T47D (cell line): ENCODE measurements at places on chromosomes 2 and 18.

DNA sequence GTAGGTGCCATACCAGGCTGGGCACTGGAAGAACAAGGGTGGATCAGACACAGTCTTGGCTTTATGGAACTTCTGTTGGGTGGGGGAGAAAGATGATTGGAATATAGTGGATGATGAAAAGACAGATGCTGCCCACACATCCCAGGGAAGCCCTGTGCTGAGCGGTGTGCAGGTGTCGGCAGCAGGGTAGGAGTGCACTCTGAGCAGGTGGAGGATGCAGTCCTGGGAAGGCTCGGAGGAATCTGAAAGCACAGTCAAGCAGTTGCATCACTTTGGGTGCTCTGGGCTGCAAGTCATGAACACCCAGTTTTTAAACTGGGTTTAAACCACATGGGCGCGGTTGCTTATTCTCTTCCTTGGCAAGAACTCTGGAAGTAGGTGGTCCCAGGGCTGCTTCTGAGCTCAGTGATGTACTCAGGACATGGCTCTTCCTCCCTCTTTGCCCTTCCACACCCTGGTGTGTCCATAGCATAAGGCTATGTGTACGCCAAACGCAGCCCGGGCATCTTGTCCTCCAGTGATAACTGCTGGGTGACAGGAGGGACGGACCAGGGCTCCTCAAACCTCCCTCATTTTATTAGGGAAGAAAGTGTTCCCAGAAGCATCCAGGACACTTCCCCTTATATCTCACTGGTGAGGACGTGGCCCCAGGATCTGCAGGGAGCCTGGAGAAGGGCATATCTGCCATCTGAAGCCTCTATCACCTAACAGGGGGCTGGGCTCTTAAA, 84.0 kb downstream of the SH3RF3 start:
- DNase-seq = no peak

DNA sequence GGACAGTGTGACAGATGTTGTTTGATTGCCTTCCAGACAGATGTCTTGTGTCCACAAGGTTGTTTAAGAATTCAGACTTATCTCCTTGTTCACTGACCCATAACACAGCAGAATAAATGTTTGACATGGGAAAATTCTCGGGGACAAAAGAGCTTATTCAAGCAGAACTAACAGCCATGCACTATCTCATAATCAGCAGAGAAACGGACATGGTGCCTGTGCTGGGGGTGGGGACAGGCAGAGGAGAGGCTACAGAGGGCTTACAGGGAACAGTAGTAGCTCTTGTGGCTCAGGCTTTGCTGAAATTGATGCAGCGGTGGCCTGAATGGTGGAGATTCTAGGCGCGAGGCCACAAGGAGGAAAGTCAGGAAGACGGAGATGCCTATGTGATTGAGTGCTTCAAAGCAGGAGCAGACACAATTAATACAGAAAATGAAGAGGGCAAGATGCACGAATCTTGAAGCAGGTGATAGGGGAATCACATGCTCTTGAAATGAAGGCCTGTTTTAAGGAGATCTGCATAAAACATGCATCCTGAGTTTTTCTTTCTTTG, 62.0 kb upstream of the CAB39 start:
- no peak for DNase-seq

GRCh38 chr2:176501617-176502016, 232.4 kb downstream of the MTX2 start:
- no peak for DNase-seq

DNA sequence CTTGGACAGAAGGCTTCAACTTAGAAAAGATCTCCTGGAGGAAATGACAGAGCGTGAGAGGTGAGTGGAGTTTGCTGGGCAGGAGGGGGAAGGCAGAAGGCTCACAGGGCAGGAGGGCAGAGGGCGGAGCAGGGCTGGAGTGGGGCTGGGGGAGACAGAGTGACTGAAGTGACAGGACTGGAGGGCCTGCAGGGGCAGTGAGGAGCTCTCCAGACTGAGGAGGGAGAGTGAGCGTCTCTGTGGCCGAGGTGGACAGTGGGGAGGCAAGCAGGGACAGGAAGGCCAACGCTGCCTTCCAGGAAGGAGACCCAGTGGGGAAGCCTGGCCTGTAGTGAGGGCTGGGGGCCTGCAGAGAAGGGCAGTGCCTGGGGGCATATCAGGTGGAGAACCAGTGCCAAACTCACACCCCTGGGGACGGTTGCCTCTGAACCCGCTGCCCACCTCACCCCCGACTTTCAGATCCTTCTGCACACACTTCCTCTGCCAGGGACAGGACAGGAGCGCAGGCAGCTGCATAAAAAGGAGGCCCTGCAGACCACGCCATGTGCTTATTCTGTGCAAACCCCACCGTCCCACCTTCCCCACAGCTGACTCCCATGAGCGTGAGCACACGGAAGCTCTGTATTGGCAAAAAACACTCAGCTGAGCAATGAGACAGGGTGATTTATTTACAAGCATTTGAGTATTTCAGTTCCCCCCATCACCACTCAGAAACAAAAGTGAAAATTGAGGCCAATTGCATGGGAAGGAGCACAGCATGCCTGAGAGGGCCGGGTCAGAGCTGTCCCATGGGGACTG, 244.3 kb downstream of the FAM210A start:
- DNase-seq = no peak

DNA sequence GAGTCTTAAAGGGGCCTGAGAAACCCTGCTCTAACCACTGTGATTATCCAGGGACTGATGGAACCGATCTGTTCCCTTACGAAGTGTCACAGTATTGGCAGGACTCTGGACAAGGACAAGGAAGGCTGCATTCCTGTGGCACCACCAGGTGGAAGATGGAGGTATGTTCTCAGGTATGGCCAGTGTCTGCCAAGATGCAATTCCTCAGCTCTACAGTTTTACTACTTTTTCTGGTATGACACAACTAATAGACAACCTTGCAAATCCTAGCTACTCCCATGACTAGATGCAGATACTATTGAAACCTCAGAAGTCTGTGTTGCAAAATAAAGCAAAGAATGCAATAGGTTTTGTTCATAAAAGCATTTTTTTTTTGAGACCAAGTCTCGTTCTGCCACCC, 14.6 kb downstream of the RAB31 start:
- peak; percentile 55 for DNase-seq

GRCh38 chr2:20189299-20189931, 35.5 kb downstream of the SDC1 start:
- DNase-seq = no peak

DNA sequence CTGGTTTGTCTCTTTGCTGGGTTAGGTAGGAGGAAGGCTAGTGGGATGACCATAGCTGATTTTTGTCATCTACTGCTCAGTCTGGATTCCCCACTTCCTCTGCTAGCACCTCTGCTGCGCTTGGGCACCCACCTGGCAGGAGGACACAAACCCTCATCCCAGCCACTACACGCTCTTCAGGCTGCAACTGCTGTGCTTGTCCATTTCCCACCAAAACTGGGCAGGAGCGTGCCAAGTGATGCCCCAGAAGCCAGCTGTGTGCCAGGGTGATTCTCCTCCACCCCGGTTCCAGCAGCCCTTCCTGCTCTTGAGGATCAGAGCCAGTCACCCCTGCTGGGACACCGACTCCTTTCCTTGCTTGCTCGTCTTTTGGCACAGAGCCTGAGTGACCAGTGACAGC, 15.7 kb upstream of the PER2 start:
- no peak for DNase-seq

DNA sequence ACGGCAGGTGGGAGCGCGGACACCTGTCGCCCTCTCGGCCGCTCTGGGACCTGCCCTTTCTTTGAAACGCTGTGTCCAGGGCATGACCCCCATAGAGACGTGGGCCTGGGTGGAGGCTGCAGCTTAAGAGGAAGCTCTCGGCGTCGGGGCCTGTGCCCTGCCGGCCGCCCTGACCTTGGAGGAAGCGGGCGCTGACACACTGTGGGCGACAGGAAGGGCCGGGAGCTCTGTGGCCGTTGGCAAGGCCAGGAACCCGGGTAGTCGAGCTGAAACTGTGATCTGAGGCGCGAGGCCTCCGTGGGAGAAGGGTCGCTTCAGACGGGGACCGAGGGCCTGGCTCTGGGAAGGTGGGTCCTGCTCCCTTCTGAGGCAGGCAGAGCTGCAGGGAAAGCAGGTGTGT, 28.2 kb downstream of the KCNG2 start:
- DNase-seq = no peak

GRCh38 chr2:166417669-166418068, 41.9 kb upstream of the SCN9A start:
- DNase-seq = peak; percentile 1

DNA sequence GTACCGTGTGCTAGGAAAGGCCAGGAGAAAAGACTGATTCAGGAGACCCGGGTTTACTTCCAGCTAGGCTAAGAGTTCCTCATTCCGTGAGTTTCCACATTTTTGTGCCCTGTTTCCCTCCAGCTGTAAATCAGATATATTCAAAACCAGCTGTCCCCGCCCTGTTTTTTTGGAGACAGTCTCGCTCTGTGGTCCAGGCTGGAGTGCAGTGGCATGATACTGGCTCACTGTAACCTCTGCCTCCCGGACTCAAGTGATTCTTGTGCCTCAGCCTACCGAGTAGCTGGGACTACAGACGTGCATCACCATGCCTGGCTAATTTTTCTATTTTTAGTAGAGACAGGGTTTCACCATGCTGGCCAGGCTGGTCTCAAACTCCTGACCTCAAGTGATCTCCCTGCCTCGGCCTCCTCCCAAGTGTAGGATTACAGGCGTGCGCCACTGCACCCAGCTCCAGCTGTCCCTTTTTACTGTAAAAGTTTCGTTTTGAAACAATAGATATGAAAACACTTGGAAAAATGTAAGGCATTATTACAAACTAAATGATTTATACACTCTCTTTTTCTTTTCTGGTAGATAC, 112.8 kb upstream of the SEC11C start:
- peak; percentile 54 for DNase-seq

DNA sequence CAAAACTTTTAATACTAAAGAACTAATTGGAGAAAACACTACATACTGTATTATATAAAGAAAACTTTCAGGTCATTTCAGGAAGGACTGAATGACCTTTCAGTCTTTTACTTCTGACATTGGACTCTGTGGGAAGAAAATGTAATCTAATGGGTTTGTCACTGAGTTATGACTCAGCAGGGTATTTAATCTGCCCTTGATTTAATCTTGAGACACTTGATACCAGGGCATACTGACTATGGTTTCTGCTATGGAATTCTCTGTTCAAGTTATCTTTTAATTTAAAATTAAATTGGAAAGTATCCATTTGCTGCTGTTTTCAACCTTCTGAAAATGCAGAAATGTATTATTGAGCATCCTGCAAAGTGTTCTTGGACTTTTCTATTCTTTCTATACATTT, 354.2 kb upstream of the GALNT5 start:
- no peak for DNase-seq

DNA sequence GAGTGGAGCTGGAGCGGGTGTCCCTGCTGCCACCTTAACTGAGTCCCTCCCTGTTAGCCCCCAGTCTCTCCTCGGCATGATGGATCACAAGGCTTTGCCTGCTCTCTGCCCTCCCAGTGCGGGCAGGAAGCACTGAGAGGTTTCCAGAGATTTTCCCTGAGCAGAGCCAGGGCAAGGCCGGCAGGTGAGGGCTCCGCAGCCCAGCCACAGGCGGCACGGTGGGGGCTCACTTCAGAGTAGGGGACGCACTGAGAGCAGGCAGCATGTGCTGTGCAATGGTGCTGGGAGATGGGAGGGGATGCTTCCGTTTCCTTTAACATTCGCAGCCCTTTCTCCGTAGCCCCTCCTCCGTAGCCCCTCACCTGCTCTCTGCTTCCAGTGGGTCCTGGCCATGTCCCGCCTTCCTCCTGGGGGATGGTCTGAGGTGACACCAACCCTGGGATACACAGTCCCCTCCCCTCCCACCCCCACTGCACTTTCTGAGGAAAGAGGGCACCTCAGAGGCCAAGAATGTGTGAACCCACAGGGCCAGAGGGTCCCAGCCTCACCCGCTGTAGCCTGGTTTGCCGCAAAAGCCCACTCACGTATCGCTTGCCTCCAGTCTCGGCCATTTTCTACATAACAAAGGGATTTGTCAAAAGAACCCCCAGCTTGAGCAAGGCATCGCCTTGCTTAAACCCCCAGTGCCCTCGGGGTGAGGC, 10.7 kb downstream of the KCNF1 start:
- DNase-seq = no peak

DNA sequence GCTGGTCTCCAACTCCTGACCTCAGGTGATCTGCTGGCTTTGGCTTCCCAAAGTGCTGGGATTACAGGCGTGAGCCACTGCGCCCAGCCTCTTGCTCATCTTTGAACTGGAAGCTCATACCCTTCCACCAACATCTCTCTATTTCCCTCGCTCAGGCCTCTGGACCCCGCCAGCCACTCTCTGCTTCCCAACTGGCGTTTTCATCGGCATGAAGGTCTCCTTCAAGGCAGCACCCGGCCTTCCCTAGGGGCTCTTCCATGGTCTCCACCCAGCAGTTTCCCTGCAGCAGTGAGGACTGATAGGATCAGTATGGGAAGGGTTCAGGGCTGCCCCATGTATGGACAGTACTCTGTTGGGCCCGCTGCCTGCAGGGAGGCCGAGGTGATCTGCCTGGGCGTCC, 65.8 kb upstream of the HS6ST1 start:
- no peak for DNase-seq

DNA sequence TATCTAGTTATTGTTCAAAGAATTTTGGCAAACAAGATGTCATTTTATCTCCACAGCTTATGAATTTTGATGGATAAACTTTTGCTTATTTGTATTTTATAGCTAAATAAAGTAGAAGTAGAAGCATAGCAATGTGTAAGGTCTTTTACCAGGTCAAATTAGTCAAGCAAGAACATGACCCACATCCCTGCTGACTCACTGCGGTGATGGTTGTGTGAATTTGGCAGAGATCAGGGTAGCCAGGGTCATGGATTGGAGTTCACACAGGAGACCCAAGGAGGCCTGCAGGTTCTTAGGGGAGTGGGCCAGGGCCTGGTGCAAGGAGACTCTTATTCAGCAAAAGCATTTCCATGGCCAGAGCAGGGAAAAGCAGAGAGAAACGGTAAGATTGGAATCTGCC, 18.7 kb downstream of the SP140 start:
- DNase-seq = no peak

DNA sequence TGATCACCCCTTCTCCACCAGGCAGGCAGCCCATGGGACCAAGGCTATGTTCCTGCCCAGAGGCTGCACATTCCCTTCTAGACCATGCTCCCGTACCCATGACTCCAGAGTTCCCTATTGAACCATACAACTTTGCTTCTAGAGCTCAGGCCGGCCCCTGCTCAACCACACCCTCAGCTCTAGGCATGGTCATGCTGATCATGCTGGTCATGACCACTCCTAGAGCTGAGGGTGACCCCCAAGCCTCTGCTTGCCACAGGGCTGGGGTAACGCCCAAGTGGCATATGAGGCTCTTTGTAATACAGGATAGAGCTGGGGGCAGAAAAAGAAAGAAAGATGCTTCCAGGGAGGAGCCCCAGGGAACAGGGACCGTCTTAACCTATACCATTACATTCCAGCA, 301.8 kb downstream of the SP3 start:
- no peak for DNase-seq

GRCh38 chr2:96869281-96869821, 529 bp downstream of the SEMA4C start:
- peak; percentile 58 for DNase-seq

DNA sequence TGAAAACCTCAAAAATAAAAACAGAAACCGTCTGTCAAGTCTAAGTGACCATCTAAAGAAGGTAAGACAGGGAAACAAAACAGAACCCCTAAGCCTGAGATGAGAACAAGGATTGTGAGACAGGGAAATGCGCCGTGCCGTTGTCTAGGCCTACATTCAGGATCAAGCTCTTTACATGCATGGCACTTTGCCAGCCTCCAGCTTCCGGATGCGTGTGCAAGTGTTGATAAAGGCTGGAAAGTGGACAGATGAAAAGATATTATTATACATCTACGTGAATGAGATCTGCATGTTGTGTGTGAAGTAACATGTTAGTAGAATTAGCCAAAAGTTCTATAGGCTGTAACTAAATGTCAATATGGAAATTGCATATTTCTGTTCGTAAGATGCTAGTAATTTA, 28.6 kb upstream of the TMEM87B start:
- no peak for DNase-seq
